AG09319 (cell line): ENCODE measurements at places on chromosomes 2 and 18.

- no peak for DNase-seq
Measured at GRCh38 chr2:118539290-118539689, 308.2 kb downstream of the EN1 start.

DNA sequence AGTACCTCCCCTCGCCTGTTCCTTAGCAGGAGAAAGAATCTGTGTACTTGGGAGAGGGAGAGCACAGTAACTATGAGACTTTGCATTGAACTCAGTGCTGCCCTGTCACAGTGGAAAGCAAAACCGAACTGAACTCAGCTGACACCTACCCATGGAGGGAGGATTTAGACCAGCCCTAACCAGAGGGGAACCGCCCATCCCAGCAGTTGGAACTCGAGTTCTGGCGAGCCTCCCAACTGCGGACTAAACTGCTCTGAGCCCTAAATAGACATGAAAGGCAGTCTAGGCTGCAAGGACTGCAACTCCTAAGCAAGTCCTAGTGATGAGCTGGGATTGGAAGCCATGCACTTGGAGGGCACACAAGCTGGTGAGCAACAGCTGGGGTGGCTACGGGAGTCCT lies 110.4 kb downstream of the GRB14 start:
- no peak for DNase-seq

DNA sequence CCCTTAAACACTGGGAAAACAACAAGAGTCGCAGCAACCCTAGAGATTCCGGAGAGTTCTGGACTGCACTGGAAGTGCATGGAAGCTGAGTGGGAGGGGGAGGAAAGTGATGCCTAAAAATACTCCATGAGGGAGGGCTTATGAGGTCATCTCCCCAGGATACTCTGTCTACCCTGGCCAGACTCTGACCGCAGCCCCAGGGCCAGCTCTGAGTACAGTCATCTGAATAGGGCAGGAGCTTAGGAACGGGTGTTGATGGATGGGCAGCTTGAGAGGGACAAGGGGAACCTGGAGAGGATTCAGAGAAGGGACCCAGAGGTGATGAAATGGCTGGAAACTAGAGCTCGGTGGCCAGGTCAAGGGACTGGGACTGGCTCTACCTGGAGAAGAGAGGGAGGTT lies 79.3 kb upstream of the IGFBP5 start:
- peak; percentile 29 for DNase-seq

DNA sequence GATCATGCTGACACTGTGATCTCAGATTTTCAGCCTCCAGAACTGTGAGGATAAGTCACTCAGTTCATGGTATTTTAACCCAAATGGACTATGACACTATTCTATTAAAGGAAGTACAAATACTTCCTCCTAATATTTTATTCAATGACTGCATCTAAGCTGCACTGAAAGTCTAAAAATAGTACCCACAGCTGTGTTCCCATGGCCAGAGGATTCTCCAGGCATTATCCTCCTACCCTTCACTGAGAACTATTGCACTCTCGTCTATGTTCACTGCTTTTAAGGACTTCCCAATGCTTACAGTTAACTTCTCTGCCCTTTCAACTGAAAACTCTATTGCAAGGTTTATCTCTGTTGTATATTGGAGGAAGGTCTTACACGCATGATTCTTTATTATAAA lies 15.2 kb downstream of the LRATD1 start:
- DNase-seq: no peak

- no peak for DNase-seq
Measured at GRCh38 chr2:122139739-122140420, 384.4 kb downstream of the TSN start.

- no peak for DNase-seq
Measured at GRCh38 chr18:36468161-36468560, 170.6 kb downstream of the FHOD3 start.

GRCh38 chr2:218193701-218194100 lies 23.3 kb upstream of the ARPC2 start:
- DNase-seq: no peak

GRCh38 chr2:223548194-223548593 lies 54.0 kb downstream of the SCG2 start:
- DNase-seq: no peak
